Breast epithelium (tissue), 4 donors: ENCODE measurements at places on chromosomes 7 and 10. TPM values are rescaled to one million over a fixed set of nuclear protein-coding genes. Genes with fewer than 3 reads are reported as not detected.

- DNase-seq = no peak
These were observed 1.4 kb upstream of the GIMAP5 start for GRCh38 chr7:150735596-150736358.

ANKRD7 gene
- 0.32 TPM for total RNA-seq

- DNase-seq = no peak
These were observed 104.5 kb downstream of the CYP26A1 start for GRCh38 chr10:93178226-93178625.

FOXK1 gene
- 15.7 TPM for total RNA-seq

- DNase-seq = peak; percentile 64
These were observed 170.7 kb downstream of the HDAC9 start for GRCh38 chr7:18666107-18666728.

- no peak for DNase-seq
These were observed 825.9 kb upstream of the IGFBP3 start for GRCh38 chr7:46746695-46747687.
